Fibroblast of skin of back (primary cell): ENCODE measurements at places on chromosomes 13 and 19.
A peak's percentile ranks its signal among the peaks of the same experiment; 100 is the strongest.

GRCh38 chr13:37306778-37307544, 201.5 kb upstream of the CSNK1A1L start:
- DNase-seq = peak; percentile 98

DNA sequence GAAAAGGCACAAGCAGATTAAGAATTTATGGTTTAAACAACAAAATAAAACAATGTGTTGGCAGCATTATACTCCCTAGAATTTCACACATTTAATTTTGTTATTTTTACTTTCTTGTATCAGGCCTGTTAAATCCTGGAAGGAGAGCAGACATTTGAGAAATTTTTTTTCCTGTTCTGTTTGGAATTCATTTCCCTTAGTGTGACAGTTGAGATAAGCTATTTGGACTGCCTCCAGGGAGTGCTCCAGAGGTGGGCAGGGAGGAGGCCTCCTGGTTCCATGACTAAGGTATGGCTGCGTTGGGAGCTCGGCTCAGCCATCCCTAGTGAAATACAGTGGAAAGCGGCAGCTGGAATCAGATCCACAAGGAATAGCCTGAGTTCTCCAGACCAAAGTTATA, 185.7 kb downstream of the KCNRG start:
- peak; percentile 30 for DNase-seq

GRCh38 chr13:94218951-94219350, 260.5 kb downstream of the DCT start:
- DNase-seq = no peak

- no peak for DNase-seq
These were observed 463 bp upstream of the GPC6 start for GRCh38 chr13:93226065-93226622.

DNA sequence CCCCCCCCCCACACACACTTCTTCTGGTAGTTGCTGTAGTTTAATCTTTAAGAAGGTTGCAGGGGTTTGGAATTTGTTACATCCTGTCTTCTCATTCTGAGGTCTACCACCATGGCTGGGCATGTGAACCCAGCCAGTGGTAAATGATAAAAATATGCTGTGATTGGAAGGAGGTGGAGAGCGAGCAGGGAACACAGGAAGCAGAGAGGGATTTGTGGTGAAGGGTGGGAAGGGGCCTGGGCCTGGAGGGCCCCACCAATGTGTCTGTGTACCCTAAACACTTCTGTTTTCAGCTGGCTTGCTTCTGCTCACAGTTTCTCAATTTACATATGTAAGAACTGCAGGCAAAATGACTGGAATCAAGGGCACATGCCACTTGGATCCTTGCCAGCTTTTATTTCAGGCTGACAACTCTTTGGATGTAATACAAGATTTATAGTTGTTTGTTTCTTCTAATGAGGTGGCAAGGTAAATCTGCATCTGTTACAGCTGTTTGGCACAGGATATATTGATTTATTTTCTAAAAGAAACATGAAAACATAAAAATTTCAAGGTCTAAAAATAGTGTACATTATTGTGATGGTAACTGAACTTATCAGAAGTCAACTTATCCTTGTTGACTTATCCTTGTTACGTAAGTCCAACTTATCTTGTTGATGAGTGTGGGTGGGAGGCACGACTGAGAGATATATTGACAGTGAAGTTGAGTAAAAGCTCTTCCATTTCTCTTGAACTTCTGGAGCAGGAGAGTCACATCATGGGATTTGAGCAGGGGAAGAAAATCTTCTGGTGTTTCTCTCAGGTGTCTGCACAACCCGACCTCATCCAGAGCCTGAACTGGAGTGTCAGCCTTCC, 313.2 kb downstream of the SHISA2 start:
- DNase-seq = peak; percentile 79

- peak; percentile 18 for DNase-seq
These were observed at the start of the genes PEG3 and ZIM2 for GRCh38 chr19:56840451-56841192. Gene PEG3, minus strand, starts transcription at chr19:56840726. Its CDS starts 16,071 bp downstream, at chr19:56824655. Gene ZIM2, minus strand, starts transcription at chr19:56840726. Its CDS starts 16,449 bp downstream, at chr19:56824277.

GRCh38 chr19:8635422-8635821, 5.0 kb downstream of the NFILZ start:
- DNase-seq = peak; percentile 97

DNA sequence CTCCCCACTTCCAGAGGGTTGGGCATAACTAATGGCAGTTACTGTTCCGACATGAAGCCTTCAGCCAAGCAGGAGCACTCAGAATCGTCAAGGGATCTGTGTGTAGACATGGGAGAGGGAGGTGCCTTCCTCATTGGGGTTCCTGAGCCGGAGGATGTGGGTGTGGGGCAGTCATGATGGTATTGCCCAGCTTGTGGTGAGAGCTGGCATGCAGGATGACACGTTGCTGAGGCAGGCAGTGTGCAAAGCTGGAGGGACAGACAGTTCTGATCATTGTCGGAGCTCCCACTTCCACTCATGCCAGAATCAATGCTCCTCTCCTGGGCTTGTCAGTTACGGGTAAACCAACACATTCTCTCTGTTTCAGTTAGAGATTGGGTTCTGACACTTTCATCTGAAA, 83.9 kb upstream of the TSC22D1 start:
- DNase-seq = peak; percentile 61

GRCh38 chr13:80454245-80454644, 113.3 kb upstream of the SPRY2 start:
- DNase-seq = peak; percentile 50

GRCh38 chr19:11291991-11292390, 4.0 kb upstream of the TSPAN16 start:
- no peak for DNase-seq

DNA sequence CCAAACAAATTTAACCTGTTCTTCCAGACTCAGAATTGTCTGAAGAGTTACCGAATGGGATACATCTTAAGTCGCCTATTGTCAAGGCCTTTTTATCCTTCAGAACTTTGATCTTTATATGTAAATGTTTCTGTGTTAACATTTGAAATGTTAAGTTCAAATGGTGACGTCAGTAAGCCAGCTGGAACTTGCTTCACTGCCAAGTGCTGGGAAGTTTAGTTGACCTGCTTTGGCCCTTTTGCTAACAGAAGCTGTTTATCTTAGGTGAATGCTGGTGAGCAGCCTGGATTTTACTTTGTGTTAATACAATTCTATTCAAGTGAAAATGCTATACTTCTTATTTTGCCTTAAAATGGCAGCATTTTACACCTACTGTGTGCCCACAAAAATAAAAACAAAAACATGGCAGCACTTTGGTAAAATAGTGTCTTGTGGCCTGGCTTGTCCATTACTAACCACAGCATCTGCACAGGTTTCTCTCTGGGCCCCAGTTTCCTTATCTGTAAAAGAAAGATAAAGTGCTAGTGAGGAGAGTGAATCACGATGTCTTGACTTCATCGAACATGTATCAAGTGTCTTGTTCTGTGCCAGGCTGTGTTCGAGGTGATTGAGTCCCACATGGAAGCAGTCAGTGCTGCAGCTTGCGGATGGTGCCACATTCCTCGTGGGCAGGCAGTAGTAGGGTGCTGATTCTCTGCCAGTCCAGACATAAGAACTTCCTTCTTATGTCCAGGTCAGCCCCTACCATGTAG, 2.2 kb downstream of the NAXD start:
- DNase-seq = no peak

DNA sequence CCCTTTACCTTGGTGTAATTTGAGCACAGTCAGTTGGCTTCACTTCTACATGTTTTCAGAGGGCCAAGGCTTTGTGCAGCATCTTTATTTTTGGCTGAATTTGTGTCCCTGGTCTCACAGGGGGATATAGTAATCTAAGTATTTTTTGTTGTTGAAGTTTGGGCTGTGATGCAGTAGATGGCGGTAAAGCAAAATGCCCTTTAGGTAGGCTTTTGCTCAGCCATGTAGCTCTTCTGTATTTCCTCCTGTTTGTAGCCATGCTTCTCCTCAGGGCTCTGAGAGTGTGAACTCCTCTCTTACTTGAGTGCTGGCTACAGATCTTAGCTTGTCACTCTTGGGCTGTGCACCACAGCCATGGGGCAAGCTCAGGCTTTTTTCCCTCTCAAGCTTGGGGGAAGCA, 328.6 kb downstream of the SLITRK5 start:
- DNase-seq = peak; percentile 19

DNA sequence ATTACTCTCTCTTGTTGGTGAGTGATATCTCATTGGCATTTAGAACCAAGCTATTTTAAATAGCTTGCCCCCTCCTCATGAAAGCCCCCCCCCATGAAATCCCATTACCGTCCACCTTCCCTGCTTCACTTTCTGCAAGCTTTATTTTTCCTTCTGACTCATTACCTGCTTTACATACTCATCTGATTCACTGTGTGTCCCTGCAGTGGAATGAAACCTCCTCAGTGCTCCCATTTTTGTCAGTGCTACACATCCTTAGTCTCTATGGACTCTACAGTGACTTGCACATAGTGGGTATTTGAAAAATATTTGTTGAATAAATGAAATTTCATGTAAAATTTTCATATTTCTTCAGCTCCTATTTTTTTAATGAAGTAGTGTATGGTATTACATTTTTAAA, 62.3 kb downstream of the DOCK9 start:
- DNase-seq = no peak

DNA sequence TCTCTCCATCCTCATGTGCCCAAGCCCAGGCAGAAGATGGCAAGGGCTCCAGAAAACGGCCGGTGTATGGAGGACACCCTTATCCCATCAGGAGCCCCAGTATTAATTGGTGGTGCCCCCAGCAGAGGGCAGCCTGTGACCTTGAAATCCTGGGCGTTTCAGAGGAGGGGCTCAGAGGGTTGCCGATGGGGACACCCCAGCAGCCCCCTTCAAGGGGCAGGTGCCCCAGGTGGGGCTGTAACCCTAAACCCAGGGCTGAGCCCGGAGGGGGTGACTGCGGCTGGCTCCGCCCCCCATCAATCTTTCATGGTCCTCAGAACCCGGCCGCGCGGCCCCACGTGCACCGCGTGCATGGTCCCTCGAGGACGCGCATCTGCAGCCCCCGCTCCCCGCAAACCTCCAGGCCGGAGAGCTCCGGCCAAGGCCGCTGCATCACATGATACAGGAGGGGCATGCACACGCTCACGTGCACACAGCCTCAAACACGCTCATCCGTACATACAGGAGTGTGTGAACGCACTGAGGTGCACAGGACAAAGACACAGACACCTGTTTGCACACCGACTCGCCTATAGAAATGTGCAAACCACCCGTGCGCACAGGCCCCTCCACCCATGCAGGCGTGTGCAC, 949 bp downstream of the RAB3A start:
- no peak for DNase-seq

- DNase-seq = no peak
These were observed 21.1 kb upstream of the POMP start for GRCh38 chr13:28637714-28638355.

- peak; percentile 71 for DNase-seq
These were observed 1242.2 kb upstream of the MIR17HG start for GRCh38 chr13:90105276-90105675.

DNA sequence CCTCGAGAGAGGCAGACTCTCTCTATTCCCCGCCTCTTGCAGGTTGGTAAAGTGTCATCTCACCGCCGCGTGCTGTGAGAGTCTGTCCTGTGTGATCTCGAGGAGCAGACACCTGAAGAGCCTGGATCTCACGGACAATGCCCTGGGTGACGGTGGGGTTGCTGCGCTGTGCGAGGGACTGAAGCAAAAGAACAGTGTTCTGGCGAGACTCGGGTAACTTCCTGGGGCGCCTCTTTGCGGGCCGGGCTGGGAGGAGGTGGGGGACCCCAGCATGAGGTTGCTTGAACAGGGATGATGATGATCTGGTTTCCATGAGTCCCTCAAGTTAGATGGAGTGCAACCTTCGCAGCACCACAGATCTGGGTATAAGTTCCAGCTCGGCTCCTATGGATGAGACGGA, 67.0 kb downstream of the NLRP5 start:
- no peak for DNase-seq

DNA sequence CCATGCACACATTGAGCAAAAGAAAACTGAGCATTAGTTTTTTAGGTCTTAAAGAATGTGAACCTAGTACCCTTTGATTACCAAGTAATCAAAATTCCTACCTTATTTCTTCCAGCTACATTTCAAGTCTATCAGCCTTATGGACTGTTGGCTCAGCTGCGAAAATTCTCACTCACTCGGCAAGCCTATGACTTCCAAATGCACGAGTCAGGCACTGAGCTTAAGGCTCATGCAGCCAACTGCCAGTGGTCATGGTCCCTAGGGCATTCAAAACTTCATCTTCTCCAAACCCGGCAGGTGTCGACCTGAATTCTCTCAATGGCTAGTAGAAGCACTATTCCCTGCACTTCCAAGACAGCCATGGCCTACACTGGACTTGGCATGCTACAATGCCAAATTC, 41.2 kb downstream of the RUBCNL start:
- DNase-seq = peak; percentile 76

DNA sequence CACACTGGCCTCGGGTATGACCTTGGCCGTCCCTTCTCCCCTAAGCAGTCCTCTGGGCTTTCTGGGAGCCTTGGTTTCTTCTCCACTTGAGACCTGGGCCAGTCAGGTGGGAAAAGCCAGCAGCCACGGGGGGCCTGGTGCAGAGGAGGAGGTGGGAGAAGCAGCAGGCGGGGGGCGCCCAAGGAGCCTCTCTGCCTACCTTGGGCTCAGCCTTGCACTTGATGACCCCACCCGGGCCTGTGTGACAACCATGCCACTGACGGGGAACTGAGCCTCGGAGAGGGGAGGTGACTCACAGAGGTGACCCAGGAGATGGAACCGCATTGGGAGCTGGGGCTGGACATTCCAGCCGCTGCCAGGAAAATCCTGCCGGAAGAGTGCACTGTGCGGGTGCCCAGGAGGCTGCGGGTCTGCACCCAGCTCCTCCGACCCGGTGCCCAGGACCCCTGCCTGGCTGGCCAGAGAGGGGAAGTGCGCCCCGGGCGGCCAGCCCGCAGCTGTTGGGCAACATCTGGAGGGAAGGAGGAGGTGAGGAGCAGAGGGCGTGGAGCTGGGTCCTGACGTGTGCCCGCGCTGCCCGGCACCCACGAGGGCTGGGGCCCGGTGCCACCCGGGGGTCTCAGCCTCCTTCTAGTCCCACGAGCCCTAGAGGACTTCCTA, 23.4 kb upstream of the SLC7A10 start:
- no peak for DNase-seq

- no peak for DNase-seq
These were observed 3.0 kb downstream of the HSPBP1 start for GRCh38 chr19:55276720-55277430.

- DNase-seq = no peak
These were observed 1.1 kb downstream of the ATP4A start for GRCh38 chr19:35562336-35562735.

GRCh38 chr19:33522371-33522662, 726 bp upstream of the PEPD start:
- DNase-seq = no peak

DNA sequence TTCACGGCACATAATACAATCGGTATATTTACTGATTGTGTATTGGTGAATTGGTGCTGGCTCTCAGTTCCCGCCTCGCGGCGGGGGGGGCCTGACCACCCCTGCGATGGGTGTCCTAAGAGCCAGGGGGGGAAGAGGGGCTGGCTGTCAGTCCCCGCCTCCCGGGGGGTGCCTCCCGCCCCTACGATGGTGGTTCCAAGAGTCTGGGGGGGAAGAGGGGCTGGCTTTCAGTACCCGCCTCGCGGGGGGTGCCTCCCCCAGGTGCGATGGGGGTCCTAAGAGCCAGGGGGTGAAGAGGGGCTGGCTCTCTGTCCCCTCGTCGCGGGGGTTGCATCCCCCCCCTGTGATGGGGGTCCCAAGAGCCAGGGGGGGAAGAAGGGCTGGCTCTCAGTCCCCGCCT, 2321.8 kb upstream of the PCDH20 start:
- DNase-seq = no peak
